ENCODE measurements at places on chromosomes 7 and 10. TPM values are rescaled to one million over a fixed set of nuclear protein-coding genes. Genes with fewer than 3 reads are reported as not detected.

DNA sequence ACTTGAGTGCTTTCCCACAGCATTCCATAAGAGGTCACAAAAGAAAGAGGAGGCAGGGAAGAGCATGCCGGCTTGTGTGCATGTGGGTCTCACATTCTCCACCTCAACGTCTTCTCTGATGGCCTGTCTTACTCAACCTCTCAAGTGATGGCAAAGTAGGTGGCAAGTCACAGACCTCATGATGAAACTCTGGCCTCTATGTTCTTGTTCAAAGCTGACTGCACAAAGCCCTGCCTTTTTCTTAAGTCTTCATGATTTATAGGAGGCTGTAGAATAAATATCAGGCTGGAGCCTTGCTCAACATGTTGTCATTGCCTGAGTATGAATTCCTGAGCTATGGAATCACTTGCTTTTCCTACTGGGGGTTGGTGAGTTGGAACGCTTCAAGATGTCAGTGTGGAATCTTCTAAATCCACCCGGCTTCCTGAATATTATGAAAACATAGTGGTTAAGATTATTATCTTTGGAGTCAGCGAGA lies 213.6 kb upstream of the INHBA start:
- peak; percentile 99 for DNase-seq

GRCh38 chr7:92135052-92135889 lies 994 bp upstream of the CYP51A1 start:
- DNase-seq: no peak

DNA sequence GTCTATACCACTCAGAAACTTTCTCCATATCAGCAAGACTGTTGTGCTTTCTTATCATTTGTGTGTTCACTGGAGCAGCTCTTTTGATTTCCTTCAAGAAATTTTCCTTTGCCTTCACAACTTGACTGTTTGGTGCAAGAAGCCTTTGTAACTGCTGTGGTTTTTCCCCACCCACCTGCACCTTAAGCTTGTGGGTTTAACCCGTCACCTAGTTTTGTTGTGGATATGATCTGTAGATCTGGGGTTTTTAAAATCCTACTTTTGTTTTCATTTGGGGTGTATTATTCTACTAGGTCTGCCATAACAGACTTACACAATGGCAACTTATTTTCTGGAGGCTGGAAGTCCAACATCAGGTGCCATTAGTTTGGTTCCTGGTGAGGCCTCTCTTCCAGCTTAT lies 30.5 kb upstream of the CHST3 start:
- DNase-seq: no peak

The PSD gene
- 2.0 TPM for total RNA-seq

GRCh38 chr10:44383749-44384600 lies 922 bp downstream of the CXCL12 start:
- no peak for DNase-seq

GRCh38 chr7:40760987-40761386 lies 626.2 kb downstream of the SUGCT start:
- DNase-seq: no peak

DNA sequence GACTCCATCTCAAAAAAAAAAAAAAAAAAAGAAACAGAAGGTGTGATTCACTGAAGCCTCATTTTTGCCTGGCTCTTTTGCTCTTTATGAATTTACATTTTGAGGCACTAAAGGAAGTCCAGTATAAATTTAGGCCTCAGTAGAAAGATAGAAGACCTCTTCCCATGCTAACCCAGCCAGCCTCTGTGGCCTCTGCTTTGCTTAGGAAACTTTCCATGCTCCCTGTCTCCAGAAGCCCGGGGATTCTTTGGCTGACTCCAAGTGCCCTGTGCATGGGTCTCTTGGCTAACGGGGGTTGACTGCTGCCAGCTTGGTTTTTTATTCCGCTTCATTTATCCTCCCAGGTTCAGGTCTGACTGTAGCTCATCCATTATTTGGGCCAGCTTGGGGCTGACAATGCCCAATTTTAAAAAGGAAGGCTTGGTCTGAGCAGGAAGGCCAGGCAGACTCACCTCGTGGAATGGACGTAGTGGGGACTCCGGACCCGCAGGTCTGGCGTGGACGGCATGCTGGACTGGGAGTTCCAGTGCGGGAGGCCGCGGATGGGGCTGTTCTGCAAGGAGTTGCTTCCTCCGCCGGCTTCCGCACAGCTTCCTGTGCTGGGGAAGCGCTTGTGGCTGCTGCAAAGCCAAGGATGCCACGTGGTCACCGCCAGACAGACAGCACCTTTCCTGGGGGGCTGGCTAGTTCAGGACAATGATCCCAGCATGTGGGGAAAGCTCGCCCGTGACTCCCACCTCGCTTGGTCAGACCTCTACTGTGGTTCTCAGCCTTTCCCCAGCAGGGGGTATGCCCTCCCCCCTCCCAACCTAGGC lies 72.3 kb downstream of the PRPF18 start:
- DNase-seq: no peak

The PON2 gene
- 77.5 TPM for total RNA-seq

- DNase-seq: peak; percentile 10
Measured at GRCh38 chr10:11270135-11270857, 252.6 kb downstream of the CELF2 start.

The GSTO2 gene
- total RNA-seq: 22.0 TPM

DNA sequence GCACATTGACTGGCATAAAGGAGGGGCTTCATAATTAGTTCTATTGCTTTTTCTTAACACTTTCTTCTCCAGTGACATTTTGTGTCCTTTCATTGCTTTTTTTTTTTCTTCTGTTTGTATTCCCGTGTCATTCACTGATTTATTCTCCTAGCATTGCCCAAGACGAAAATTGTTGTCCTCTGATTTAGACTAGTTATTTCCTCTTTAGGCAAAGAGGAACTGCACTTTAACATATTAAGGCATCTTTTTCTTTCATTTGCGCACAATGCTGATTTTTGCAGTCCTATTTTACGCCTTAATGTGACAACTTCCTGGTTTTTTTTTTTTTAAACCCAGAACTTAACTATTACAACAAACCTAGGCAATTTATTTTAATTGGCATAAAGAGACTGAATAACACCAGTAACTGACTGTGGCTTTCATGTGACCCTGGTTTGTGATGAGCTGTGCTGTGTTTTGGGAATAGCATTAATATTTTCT lies 39.7 kb downstream of the ARID5B start:
- DNase-seq: no peak

The ACSM6 gene
- not detected for total RNA-seq

Data from kidney epithelial cell (primary cell).